ENCODE measurements at places on chromosomes 11 and 22. TPM values are rescaled to one million over a fixed set of nuclear protein-coding genes. Genes with fewer than 3 reads are reported as not detected.

- no peaks in the 10 kb centered on the region for H3K36me3 ChIP-seq
- no peak overlapping the region for H3K27ac ChIP-seq
- H3K27me3 ChIP-seq = no peaks in the 10 kb centered on the region
- H3K4me3 ChIP-seq = no peak overlapping the region
Measured at GRCh38 chr11:69969890-69970784, 108.0 kb upstream of the ANO1 start.

DNA sequence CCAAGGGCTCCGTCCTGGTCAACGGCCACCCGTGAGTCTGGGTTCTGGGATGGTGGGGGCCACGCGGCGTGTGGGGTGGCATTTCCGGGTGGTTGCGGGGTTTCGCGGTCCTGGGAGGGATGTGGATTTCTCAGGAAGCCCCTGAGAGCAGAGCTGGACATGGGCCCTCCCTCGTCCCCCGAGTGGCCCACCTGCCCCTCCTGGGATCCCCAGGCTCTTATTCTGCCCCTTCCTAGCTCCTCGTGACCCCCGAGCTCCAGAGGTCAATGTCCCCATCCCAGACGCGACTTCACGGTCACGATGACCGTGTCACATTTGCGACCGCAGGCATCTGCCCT lies 4.4 kb downstream of the MUC5AC start:
- H3K27ac ChIP-seq = no peak overlapping the region
- no peaks in the 10 kb centered on the region for H3K27me3 ChIP-seq
- DNase-seq = no peak

GRCh38 chr11:87961606-87962005 lies 213.6 kb downstream of the RAB38 start:
- DNase-seq = no peak
- no peaks in the 10 kb centered on the region for H3K36me3 ChIP-seq
- no peaks in the 10 kb centered on the region for H3K27me3 ChIP-seq
- H3K4me1 ChIP-seq = no peaks in the 10 kb centered on the region

DNA sequence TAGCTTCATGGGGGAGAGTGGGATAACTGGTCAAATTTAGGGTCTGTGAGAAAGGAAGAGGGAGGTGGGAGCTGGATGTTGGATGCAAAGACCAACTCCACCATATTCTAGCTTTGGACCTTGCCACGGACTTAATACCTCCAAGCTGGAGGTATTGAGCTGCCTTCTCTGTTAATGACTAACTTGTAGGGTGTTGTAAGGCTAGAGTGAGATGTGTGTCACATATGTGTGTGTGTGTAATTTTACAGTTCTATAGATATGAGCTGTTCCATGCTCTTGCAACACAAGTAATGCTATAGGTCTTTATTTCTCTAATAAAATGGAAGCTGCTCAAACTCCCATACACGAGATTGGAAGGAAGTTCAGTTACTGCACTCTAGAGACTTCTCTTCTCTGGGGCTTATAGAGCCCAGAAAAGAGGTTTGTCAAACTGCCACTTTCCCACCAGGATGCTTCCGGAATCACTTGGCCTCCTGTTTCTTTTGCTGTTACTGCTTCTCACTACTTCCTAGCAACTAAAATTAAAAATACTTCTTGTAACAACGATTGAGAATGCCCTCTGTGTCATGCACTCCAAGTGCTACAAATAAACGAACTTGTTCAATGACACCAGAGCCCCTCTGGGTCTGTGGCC lies 16.0 kb upstream of the FJX1 start:
- H3K36me3 ChIP-seq = no peaks in the 10 kb centered on the region

DNA sequence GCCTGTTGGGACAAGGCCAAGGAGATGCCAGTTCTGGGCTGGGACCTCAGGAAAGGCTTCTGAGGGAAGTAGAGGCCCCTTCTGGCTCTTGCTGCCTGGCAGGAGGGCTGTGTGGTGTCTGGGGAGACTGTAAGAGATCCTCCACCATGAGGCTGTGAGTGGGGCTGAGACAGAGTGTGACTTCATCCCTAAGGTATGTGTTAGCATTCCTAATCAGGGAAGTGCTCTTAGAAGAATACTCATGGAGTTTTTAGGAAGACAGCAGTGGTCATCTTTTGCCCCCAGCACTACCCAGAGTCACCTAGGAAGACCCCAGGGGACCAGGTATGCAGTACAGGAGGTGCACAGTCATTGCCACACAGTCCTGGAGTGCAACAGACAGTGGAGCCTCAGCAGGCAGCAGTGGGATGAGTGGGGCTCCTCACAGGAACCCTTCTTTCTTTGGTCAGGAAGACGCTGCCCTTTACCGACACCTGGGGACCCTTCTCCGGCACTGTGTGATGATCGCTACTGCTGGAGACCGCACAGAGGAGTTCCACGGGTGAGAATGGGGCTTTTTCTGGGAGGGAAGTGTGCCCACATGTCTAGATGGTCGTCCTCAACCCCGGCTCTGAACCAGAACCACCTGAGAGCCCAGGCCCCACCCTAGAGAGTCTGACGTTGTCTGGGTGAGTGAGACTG lies 2.8 kb downstream of the RIC8A start:
- no peaks in the 10 kb centered on the region for H3K27me3 ChIP-seq
- no peaks in the 10 kb centered on the region for H3K4me1 ChIP-seq
- H3K4me3 ChIP-seq = peak overlapping the region; percentile 98

- H3K27ac ChIP-seq = peak overlapping the region; percentile 87
- no peaks in the 10 kb centered on the region for H3K36me3 ChIP-seq
- DNase-seq = peak; percentile 76
Measured at GRCh38 chr22:39240831-39241793, 3.7 kb downstream of the PDGFB start.

DNA sequence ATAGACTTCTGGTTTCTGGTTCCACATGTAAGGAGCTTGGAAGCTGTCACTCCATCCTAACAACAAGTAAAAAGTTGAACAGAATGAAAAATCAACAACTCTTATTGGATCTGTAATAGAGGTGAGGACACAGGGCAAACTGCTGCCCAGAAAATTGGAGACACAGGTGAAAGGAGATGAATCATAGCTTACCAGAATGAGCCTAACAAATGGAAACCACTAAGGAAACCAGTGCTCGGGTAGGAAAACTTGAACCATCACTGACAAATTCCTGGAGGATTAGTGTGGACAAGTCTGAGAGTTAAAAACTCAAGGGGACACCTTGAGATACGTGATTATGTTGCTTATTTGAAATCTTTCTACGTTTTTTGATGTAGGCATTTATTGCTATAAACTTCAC lies 52.1 kb downstream of the GDPD4 start:
- H3K4me3 ChIP-seq = no peak overlapping the region
- no peaks in the 10 kb centered on the region for H3K36me3 ChIP-seq
- no peak for DNase-seq
- no peaks in the 10 kb centered on the region for H3K27me3 ChIP-seq
- no peaks in the 10 kb centered on the region for H3K4me1 ChIP-seq

GRCh38 chr11:15347969-15348734 lies 233.4 kb downstream of the INSC start:
- no peaks in the 10 kb centered on the region for H3K4me1 ChIP-seq
- no peak for DNase-seq
- no peak overlapping the region for H3K4me3 ChIP-seq
- H3K27ac ChIP-seq = no peak overlapping the region
- H3K27me3 ChIP-seq = no peaks in the 10 kb centered on the region

DNA sequence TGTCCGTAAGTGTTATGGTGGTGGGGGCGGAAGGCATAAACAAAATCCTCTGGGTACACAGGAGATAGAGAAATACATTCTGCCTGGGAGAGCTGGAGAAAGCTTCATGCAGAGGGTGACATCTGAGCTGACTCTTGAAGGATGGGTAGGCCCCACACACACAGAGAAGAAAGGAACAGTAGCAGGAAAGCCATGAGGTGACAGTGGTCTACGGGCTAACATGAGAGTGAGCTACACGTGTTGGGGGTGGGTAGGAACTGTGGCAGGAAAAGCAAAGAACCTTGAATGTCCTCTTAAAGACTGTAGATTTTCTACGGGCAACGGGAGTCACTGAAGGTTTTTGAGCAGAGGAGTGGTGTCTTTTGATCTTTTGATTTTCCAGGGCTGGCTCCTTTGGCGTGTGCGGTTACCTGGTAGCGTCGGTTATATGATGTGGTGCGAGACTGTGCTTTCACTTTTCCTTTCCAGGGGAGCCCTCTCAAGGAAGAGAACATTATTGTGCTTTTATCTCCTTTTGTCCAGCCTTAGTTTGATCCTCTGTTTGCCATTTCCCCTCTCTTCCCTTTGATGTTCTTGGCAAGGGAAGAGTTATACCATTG lies 39.7 kb downstream of the ADAMTS8 start:
- no peaks in the 10 kb centered on the region for H3K27me3 ChIP-seq
- H3K4me1 ChIP-seq = no peaks in the 10 kb centered on the region

The C22orf31 gene
- total RNA-seq = not detected

The KCNK7 gene
- total RNA-seq = not detected

The RGL4 gene
- not detected for total RNA-seq

The GUCY1A2 gene
- 7.2 TPM for total RNA-seq
